ENCODE measurements at places on chromosomes 12 and 14.

DNA sequence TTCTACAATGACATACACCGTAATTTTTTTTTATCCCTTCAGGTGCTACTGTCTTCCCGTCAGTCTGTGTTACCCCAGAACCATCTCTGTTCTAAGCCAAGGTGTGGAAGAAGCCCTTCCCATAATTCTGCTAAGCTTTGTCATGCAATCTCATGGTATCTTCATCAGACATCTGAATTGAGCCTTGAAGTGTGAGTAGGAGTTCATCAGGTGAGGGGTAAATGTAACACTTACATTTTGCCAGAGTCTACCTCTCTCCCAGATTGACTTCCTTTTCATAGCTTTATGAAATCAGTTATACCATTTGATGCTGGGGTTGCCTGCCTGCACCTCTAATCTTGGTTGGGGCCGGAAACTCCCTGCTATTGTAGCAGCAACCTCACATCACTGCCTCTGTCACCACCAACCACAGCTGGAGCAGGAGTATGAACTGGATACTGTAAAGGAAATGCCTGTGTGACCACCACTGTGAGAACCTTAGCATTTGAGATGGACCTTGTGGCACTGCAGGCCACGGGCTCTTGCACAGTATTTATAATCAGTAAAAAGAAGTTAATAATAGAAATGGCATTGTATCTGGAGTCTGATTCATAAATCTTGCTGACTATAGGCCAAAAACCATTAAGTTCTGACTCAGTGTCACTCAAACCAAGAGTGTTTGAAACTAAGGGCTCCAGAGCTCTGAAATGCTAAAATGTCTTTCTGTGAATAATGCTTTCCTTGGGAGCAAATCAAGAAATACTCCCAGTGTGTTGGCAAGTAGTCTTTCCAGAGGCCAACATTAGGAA, 58.7 kb upstream of the STK38L start:
- no peak for DNase-seq

- DNase-seq = no peak
These were observed 8.0 kb downstream of the LRRC74A start for GRCh38 chr14:76834241-76834661.

DNA sequence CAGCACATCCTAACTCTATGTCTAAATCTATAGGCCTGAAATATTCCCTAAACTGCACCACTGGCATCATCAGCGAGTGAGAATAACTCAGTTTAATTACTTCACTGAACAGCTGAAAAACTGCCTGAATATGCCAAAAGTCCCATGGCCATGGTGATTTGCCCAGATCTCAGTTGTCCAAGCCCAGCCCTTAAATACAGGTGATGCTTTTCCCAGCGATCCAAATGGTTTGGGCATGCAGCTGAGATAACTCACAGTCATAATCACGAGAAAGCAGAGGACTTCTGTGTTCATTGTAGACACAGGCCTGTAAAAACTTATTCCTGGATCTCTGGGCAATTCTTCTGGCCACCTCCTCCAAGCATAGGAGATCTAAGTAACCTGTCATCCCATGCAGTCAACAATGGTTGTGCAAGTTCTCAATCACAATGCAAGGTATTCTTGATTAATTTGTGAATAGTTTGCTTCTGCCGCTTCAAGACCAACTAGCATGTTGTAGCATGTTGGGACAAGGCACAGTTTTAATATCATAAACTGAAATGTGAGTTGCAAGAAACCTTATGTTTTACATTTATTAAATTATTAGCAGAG, 40.5 kb downstream of the DUSP6 start:
- no peak for DNase-seq

- no peak for DNase-seq
These were observed 51.7 kb upstream of the RIN3 start for GRCh38 chr14:92461891-92462290.

GRCh38 chr12:19641235-19642080, 202.2 kb downstream of the AEBP2 start:
- DNase-seq = no peak

DNA sequence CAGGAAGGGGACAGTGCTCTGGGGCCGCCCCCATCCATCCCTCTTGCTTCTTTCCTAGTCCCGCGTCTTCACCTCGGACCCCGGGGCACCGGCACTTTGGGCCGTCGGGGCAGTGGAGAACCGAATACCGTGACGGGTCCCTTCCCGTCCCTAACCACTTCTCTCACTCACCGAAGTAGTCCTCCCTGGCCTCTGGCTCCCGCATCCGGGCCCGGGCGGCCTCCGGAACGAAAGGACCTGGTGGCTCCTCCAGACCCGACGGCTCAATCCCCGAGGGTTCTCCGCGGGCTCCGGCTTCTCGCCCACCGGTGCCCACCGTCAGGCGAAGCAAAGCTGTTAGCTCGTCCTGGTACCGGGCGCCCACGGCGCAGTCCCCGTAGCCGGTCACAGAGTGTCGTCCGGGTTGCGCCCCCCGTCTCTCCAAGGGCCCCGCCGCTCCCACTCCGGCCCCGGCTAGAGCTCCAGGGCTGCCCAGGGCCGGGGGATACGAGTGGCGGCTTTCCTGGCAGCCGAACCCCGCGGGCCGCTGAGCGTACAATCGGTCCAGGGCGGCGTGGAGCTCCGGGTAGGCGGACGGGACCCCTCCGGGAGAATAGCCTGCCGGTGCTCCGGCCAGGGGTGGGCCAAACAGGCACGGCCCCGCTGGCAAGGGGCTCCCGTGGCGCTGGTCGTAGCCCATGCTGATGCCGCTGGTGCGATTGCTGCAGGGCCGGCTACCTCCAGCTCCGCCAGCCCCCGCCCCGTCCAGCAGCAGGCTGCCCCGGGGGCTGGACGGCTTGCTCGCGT, 1.1 kb downstream of the AJUBA start:
- DNase-seq = no peak

DNA sequence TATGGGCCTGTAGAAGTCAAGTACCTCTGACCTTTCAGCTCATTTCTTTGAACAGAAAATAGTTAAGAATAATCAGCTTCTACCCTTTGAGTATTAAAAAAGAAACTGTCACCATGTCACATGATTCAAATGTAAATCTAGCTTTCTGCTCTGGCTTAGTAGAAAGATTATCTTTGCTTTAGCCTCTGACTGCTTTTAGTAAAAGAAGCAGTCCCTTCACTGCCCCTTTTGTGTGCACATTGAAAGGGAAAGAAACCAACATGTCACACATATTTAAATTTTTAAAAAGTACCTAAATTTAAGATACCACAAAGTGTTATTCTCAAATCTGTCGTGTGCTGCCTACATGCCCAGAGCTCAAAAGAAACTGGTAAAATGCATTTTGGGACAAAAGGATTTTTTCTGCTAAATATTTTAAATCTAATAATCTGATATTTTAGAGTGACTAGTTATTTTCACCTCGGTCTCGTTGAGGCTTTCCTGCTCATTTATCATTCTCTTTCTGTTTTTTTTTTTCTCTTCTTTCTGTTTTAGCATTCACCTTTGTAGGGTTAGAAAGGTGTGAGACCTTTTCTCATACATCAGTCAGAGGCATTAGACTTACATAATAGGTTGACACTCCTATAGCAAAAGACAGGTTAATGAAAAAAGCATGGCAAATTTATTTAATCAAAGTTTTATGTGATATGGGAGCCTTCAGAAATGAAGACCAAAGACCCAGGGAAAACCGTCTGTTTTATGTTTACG, 41.3 kb downstream of the SLC16A7 start:
- no peak for DNase-seq

GRCh38 chr12:12909228-12909994, 18.0 kb downstream of the GPRC5A start:
- no peak for DNase-seq

All from stimulated activated CD4-positive, alpha-beta T cell treated with anti-CD3 and anti-CD28 coated beads, TNF-alpha, amount 100 ng/mL, for 24 hours (primary cell).